ENCODE measurements at places on chromosomes 12 and 14. TPM values are rescaled to one million over a fixed set of nuclear protein-coding genes. Genes with fewer than 3 reads are reported as not detected.
A peak's percentile ranks its signal among the peaks of the same experiment; 100 is the strongest.

- DNase-seq: no peak
Observed at GRCh38 chr14:104195878-104196277, 57.5 kb downstream of the KIF26A start.

GRCh38 chr14:100305324-100306100 lies 732 bp downstream of the SLC25A29 start:
- no peak for DNase-seq

DNA sequence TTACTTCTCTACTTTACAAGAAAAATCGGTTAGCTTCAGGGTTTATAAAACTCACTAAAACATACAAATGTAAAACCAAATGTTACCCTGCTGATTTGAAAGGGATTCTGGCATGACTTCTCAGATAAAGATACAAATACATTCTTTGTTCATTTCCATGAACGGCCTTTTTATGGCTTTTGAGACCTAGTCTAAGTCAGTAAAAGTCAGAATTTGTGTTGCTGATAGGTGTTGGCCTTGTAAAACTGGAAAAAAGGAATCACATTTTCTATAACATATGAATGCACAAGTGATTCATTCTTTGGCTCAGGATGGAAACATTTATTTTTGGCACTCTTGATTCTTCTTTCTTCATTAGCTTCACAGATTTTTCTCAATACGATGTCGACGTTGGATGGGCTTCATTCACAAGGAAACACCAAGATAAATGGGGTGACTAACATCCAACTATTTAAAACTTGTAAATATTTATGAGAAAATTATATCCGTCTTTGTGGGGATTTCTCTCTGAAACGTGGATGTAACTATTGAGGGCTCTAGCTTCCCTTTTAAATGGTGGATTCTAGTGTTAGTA lies 27.0 kb upstream of the CPM start:
- DNase-seq: peak; percentile 55

DNA sequence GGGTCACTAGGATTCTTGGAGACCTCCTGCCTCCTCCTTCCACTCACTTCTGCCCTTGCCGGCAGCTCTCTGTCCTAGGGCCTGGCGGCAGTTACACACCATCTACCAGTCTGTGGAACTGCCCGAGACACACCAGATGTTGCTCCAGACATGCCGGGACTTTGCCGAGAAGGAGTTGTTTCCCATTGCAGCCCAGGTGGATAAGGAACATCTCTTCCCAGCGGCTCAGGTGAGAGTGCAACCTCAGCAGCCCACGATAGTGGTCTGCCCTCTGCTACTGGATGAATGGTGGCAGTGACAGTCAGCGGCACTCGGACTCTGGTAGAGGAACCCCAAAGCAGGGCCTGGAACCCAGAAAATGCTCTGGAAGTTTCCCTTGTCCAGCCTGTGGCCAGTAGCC lies 1.3 kb downstream of the ACADS start:
- no peak for DNase-seq

DNA sequence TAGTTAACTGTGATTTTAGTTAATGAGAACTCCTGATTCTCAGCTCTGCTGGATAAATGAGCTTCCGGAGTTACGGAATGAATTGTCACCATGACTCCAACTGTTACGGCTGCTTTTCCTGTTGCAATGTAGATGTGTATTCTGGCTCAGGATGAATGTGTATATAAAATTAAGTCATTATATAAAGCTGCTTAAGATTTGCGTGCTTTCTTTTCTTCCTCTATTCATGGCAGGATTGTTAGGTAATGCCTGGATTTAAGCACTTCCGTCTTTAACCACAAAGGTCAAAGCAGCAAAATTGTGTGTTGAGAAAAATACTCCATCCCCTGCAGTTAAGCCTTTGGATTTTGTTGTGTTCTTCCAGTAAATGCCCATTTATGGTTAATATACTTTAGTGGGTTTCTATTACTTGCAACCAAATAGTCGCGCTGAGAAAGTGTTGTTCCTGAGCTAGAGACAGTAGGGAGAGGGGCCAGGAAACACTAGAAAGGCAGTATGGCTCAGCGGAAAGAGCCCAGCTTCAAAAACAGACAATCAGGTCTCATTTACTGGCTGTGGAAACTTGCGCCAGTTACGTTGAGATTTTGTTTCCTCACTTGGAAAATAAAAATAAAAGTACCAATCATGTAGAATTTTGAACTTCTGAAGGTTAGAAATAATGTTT lies 9.4 kb upstream of the CCDC175 start:
- DNase-seq: no peak

Gene PRR4
- 4.4 TPM for total RNA-seq

Gene RNF212B
- total RNA-seq: not detected

Gene NGB
- total RNA-seq: not detected

Gene AKAP3
- total RNA-seq: 0.63 TPM
